GM13977 (cell line): ENCODE measurements at places on chromosomes 11 and 22.

DNA sequence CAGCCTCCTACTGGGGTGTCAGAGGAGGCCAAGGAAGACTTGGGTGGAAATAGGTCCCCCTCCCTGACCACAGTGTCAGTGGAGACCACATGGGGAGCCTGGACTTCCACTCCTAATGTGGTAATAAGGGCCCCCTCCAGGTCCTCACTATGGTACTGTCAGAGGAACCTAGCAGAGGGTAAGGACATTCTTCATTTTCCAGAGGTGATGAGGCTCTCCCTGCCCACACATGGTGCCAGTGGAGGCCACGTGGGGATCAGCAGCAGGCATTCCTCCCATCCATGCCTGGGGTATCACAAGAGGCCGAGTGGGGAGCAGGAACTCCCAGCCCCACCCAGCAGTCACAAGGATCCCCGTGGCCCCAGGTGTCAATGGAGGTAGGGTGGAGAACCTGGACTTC lies 6.5 kb upstream of the CLDN5 start:
- DNase-seq: no peak

DNA sequence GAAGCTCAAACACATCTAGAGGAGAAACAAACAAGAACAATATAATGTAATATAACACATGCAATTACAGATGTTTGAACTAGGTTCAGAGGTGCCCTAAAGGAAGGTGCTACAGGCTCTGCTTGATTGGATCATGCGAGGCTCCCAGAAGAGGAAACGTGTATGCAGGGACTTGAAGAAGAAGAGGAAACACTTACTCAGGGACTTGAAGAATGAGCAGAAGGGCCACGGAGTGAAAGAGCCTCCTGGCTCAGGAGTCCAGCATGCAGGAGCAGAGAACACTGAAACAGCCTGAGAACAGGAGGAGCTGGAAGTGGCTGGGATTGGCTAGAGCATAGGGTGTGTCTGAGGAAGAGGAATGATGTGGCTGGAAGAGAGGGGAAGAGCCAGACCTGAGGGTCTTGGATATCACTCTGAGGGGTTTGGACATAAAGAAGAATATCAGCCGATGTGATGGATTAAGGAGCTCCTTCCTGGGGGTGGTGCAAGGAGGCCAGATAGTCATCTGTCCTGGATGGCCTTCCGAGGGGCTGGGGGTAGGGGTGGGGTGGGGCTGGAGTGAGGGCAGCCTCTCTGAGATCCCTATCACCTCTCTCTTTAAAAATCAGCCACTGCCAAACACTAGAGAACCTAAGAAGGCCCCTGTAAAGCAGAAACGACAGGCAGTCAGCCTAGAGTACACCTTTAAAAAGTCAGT lies 16.8 kb downstream of the FZD4 start:
- no peak for DNase-seq

- no peak for DNase-seq
These were observed 18.4 kb downstream of the CYP2R1 start for GRCh38 chr11:14873632-14874031.

DNA sequence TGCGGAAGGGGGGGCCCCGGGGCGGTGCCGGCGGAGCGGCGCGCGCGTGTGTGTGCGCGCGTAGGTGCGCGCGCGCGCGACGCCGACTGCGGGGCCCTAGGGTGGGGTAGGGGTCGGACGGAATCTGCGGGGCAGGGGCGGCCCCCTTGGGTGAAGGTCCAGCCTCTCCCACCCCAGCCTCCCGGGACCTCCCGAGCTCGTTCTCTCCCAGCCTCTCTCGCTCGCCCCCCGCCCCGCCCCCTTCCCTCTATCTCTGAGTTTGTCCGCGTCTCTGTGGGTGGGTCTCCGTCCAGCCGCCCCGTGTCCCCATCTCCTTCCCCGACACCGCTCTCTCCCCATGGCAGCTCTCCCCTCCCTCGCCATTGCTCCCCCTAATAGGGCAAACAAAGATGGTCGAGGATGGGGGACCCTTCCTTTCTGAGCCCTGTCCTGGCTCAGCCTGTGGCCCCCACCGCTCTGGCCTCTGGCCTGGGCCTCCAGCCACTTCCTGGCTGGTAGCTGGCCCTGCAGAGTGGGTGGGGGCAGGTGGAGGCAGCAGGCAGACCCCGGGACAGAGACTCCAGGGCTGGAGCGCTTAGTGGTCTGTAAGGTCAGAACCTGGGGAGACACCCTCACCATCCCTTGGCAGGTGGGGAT lies 33.0 kb upstream of the PRR5 start:
- no peak for DNase-seq

- DNase-seq: no peak
These were observed 2.8 kb downstream of the FZD4 start for GRCh38 chr11:86952221-86952875.

GRCh38 chr11:75292943-75293342 lies 52.4 kb downstream of the TPBGL start:
- no peak for DNase-seq

- DNase-seq: no peak
These were observed 7.3 kb downstream of the NEAT1 start for GRCh38 chr11:65429724-65430405.

GRCh38 chr11:933142-933851 lies 7.6 kb downstream of the AP2A2 start:
- DNase-seq: no peak

DNA sequence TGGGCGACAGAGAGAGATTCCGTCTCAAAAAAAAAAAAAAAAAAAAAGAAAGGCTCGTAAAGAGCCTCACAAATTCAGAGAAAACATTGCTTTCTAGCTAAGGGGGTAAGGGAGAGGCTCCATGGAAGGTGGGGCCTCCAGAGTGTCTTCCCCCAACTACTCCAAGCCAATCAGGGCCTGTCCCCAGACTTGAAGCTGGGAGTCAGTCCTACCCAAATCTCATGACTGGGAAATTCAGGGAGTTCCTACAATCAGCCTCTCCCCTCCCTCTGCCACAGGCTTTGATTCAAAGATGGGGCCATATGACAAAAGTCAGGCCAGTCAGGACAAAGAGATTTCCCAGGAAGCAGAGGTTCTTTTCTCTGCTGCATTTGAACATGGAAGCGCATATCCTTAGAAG lies 63.0 kb upstream of the NUP160 start:
- no peak for DNase-seq

- no peak for DNase-seq
These were observed 29.7 kb upstream of the TMPRSS4 start for GRCh38 chr11:118046964-118047700.

DNA sequence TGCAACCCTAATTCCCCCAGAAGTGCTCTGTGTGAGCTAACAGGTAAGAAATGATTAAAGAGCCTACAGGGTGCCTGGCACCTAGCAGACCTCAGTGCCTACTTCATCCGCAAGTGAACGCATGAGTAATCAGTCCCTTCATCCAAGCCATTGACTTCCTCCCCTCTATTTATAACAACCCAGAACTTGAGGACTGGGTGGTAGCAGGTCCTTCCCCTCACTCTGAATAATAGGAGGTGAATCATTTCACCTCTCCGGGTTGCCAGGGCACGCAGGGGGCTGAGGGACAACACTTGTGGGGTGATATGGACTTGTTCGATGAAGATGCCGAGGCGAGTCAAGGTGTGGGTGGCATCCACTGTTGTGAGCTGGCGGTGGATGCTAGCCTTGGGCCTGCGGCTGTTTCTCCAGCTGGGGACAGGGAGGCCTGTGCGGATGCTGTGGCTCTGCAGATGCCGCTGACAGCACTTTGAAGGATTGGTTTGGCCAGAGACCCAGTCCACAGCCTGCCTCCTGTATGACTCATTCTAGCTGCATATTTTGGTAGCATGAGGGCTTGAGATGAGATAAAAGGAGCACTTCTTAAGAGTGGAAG lies 11.7 kb upstream of the SORL1-AS1 start:
- peak; percentile 58 for DNase-seq

GRCh38 chr11:23542816-23543215 lies 682.5 kb upstream of the CCDC179 start:
- no peak for DNase-seq

DNA sequence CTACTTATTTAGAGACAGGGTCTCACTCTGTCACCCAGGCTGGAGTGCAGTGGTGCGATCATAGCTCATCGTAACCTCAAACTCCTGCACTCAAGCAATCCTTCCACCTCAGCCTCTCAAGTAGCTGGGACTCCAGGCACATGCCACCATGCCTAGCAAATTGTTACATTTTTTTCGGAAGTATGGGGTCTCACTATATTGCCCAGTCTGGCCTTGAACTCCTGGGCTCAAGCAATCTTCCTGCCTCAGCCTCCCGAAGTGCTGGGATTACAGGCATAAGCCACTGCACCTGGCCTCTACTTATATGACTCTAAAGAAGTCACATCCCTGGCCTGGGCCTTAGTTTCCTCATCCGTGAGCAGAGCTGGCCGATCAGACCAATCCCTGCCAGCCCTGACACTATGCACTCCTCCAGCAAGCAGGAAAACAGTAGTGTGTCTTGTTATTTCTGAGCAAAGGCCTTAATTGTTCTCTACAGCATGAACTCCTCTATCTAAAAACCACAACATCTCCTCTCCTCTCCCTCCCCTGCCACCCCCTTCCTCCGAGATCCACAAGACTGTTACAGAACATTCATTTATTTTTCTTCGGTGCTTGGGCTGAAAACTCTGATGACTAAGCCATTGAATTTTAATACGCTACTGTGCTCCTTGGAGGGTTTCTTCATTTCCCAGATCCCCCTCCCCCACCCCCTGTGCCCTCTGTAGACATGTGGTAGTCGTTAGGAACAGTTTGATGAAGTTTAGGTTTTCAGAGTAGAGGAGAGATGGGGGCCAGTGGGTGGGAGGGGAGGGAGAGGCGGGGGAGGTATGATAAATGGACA lies 91.5 kb downstream of the ABTB2 start:
- DNase-seq: no peak

DNA sequence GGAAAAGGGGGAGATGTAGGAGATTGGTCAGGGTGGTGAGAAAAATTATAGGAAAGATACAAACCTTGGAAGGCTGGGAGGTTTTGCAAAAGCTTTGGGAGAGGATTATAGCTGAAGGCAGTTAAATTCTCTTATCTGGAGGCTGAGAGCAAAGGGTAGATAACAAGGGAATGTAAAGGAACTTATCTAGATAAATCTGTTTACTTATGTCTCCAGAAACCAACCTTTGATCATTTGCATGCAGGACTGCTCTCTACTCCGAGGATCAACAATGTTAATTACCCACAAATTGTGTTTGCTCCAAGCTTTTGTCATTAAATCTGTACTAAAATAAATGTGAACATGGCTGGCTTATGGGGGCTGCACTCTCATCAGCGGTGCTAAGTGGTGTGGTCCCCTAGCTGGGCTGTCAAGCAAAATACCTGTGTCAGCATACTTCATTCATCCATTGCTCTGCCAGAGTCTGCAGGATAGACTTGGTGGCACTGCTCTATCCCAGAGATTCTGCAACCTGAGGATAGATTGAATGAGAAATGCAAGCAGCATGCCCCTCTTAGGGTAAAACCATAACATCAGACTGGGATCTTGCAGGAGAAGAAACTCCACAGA lies 1599.2 kb upstream of the TENM4 start:
- no peak for DNase-seq

- no peak for DNase-seq
These were observed 14.9 kb downstream of the FZD4 start for GRCh38 chr11:86940122-86940777.

DNA sequence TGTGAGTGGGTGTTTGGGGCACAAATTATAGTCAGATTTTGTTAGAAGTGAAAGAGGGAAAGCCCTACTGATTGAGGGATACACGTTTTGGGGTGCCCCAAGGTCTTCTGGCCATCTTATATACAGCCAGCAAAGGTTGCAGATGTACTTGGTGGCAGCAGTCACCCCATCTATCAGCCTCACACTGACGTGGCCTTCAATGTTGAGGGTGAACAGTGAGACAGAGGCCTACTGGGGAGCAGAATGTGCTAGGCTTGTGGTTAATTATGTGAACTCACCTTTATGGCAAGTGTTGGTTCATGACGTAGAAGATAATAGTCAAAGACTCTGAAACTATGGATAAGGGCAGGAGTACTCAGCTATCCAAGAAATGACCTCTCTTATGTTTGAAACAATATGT lies 121.2 kb downstream of the TRIM44 start:
- DNase-seq: no peak

GRCh38 chr11:74771139-74771538 lies 22.5 kb downstream of the RNF169 start:
- DNase-seq: no peak

DNA sequence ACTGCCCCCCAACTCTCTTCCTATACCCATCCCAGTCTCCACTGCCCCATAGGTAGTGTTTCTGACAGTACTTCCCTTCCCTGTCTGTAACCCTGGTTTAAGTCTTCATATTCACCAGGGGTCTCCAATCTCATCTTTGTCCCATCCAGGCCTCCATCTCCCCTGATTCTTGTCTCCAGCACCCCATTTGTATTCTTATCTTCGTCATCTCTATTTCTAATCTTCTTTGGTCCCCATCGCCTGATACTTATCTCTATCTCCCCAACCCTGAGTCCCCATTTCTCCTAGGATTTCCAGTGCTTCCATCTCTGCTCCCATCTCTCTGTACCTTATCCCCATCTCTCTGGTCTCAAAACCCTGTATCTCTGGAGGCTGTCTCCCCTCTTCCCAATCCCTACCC lies 1.8 kb downstream of the PHOX2A start:
- DNase-seq: peak; percentile 33

- no peak for DNase-seq
These were observed 243 bp upstream of the SYT9 start for GRCh38 chr11:7251487-7251835.

DNA sequence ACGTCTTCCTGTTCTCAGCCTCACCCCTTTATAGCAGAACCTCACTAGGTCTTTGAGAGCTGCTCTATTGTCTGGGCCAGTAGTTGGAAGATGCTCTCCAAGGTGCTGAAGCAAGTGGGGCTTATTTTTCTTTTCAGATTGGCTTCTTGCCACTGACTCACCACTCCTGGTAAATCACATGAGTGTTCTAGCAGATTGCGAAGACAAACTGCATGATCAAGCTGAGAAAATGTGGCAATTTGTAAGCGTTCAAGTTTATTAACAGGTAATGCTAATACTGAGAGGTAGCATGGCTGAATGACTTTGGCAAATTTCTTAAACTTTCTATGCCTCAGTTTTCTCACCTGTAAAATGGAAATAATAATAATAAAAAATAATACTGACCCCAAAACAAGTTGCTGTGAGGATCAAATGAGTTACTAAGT lies 59.2 kb downstream of the CACNG2 start:
- peak; percentile 36 for DNase-seq

DNA sequence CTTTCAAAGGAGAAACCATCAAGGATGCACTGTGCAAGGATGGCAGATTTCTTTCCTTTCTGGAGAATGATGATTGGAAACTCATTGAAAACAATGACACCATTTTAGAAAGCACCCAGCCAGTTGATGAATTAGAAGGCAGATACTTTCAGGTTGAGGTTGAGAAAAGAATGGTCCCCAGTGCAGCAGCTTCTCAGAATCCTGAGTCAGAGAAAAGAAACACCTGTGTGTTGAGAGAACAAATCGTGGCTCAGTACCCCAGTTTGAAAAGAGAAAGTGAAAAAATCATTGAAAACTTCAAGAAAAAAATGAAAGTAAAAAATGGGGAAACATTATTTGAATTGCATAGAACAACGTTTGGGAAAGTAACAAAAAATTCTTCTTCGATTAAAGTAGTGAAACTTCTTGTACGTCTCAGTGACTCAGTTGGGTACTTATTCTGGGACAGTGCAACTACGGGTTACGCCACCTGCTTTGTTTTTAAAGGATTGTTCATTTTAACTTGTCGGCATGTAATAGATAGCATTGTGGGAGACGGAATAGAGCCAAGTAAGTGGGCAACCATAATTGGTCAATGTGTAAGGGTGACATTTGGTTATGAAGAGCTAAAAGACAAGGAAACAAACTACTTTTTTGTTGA lies 9.8 kb downstream of the FAM111A start:
- DNase-seq: peak; percentile 55
